Stimulated activated CD4-positive, alpha-beta T cell treated with anti-CD3 and anti-CD28 coated beads, TNF-alpha, amount 100 ng/mL, for 1 hour (primary cell): ENCODE measurements at places on chromosomes 13 and 19.
A peak's percentile ranks its signal among the peaks of the same experiment; 100 is the strongest.

DNA sequence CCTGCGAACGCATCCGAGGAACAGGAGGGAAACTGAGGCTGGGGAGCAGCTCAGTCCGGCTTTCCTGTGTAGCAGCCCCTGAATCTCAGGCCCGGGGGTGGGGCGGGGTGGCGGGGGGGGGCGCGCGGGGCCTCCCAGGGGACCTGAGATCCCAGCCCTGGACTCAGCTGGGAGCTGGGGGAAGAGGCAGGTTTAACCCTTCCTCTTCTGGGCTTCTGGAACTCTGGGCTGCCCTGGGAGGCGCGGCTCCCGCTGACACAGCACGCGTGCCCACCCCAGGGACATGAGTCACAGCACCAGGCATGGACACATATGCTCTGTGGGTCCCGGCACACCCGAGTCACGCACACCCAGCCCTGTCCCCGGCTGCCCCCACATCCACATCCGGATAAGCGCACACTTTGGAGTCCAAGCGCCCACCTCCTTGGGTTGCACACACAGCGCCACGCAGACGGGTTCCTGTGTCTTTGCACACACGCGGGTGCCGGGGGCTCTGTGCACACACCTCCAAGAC lies 3.5 kb upstream of the CIRBP start:
- no peak for DNase-seq

- DNase-seq = peak; percentile 50
Measured at GRCh38 chr19:13849991-13850909, 26.7 kb upstream of the NANOS3 start.

GRCh38 chr13:51240958-51241357 lies 18.8 kb downstream of the FAM124A start:
- no peak for DNase-seq

DNA sequence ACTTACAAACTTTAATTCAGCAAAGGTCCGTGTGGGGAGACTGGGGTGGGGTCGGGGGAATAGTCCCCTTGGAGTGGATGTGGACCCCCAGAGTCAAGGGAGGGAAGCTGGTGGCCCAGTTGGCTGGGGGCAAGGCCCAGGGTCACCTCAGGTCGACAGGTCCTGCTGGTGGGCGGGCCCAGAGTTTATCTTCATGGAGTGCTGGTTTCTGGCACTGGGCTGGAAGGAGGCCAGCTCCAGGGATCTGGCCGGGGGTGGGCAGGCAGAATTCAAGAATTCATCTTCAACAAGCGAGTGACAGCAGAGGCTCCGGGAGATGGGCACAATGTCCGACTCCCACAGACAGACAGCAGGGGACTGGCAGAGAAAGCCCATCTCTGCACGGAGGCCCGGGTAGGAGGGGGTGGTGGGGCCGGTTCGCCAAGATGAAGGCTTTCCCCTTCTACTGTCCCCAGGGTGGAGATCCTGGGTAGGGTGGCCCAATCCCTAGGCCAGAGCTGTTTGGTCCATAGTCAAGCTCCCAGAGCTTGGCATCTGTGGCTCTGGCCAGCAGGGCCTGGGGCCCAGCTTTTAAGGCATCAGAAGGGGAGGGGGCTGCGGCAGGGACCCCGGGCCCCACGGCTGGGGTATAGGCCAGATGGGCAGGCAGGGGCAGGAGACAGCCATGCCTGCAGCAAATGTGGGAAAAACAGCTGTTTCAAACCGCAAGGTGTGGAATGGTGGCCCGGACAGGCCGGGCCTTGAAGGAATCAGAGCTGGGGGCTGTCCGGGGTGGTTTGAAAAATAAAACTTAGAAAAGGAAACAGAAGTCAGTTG lies 622 bp upstream of the FDX2 start:
- DNase-seq = no peak

DNA sequence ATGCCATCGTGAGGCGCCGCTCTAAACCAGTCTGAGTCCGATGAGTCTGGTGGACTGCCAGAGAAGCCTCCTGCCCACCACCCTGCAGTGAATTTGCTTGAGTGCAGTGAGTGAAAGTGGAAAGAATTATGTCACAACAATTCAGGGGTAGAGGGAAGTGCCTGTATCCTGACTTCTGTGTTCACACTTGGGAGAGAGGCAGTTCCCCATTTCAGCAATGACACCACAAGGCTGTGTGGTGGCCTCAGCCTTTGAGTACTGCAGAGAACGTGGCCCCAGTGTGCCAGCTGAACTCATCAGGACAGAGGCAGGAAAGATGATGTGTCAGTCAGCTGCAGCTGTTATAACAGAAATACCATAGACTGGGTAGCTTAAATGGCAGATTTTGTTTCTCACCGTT lies 155.6 kb downstream of the COG6 start:
- DNase-seq = no peak

DNA sequence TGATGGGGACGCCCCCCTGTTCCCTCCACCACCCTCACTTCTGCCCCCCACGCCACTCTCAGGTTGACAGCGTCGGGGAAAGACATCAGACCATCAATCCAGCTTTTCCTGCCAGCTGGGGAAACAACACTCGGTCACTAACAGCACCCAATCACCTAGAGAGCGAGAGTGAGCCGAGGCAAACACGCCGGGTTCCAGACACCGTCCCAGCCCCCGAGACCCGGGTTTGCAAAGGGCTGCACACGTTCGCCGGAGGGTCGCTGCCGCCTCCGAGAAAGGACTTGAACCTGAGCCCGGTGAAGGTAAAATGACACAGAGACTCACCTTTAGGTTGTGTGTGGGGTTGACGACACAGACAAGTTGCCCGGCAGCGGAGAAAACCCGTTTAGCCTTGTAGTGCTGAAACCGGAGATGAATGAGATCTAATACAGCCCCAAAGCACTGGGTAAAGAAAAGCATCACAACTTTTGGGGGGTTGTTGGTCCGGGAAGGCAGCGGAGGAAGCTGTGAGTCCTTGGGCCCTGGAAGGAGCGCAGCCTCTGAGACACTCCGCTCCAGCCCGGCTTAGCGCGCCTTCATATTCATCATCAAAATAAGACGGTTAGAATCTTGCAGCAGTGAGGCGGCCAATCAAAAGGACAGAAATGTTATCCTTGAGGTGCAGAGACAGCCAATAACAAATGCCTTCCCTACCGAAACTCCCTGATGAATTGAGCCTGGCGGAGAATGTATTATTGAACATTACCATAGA lies at the start of gene SIAH3:
SIAH3 (minus strand) TSS at position 583 of the 751 bp plus-strand sequence; CDS start at position 459, 124 bp downstream.
- DNase-seq = no peak

DNA sequence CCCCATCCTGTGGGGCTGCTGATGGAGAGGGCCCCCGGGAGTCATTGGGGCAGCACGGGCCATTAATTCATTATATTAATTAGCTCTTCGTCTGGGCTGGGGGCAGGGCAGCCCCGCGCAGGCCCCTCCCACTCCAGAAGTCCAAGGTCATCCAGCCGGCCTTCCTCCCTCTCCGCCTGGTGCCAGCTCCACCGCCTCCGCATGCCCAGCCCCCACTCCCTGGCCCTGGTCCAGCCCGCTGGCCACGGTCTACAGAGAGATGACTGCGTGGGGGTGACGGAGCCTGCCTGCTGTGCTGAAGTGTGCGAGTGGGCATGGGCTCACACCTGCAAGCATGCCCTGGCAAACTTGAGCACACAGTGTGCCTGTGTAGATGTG lies 8.8 kb downstream of the IGLON5 start:
- no peak for DNase-seq

DNA sequence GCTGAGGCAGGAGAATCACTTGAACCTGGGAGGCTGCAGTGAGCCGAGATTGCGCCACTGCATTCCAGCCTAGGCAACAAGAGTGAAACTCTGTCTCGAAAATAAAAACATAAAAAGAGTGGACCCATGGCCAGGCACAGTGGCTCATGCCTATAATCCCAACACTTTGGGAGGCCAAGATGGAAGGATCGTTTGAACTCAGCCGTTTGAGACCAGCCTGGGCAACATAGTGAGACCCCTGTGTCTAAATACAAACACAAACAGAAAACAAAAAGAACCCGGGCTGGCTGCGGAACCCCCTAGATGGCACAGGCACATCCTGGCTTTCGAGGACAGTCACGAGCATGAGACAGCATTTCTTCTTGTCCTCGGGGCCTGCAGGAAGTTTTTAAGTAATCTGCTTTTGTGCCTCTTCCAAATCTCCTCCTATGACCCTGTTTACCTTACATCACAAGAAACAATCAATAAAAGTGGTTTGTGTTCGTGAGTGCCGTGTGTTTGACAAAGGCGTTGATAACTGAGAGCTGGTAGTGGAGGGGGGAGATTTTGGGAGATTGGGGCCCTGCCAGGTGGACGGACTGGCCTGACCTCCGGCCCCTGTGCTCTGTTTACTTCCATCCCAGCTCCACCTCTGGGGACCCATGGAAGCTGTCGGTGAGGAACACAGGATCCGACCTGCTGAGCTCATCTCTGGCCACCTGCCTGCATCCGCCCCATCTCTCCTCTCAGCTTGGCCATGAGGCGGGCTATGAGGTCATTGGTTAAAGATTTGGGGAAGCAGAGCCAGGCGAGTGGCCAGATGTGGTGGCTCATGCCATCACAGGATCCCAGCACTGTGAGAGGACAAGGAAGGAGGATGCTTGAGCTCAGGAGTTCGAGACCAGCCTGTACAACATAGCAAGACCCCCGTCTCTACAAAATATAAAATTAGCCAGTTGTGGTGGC lies 5.9 kb upstream of the GDF15 start:
- DNase-seq = no peak

DNA sequence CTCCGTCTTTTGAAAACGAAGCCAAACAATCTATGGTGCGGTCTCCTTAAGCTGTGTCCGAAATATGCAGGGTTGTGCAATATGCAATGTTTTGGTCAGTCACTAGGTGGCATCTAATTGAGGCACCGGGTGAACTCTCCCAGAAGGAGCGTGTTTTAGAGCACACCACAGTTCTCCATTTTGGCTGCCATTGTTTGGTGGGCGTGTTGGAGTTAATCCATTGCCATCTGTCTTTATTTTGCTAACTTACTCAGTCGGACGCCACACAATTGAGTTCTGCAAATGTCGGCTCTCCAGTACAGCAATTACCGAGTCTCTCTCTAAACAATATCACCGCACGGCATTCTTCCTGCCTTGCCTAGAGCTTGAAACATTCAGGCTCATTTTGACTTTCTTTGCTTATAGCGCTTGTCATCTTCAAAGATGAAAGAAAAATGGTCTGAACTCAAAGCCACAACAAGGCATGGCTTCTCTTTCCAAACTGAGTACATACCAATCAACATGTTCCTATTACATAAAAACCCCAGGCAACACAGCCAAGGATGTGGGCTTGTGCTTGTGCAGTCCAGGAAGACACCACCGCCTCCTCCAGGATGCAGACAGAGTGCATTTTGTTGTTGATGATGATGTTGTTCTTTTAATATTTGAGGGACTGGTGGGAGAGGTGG lies 182.0 kb upstream of the SERP2 start:
- DNase-seq = no peak

DNA sequence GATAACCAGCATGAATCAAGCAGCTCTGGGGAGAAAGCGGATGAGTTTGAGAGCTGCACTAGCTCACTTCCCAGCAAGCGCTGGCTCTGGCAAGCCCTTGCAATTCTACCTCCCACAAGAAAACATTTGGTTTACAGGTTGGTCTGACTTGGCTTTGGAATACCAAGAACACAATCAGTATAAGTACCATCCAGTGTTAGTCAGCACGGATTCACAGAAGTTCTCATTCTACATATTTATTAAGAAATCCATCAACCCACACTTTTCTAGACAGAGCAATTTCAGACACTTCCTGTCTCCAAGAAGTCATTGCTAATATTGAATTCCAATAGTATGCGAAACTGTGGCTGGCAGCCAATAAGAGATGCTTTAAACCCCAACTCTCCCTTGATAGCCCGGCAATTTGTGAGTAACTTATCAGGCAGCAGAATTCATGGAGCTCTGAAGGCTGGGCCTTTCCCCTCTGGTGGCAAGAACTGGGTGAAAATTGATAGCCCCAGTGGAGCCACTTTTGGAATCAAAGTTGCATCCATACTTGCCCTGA lies 59.4 kb upstream of the WASF3 start:
- DNase-seq = no peak

- no peak for DNase-seq
Measured at GRCh38 chr13:43391036-43391435, 367.6 kb downstream of the DNAJC15 start.

DNA sequence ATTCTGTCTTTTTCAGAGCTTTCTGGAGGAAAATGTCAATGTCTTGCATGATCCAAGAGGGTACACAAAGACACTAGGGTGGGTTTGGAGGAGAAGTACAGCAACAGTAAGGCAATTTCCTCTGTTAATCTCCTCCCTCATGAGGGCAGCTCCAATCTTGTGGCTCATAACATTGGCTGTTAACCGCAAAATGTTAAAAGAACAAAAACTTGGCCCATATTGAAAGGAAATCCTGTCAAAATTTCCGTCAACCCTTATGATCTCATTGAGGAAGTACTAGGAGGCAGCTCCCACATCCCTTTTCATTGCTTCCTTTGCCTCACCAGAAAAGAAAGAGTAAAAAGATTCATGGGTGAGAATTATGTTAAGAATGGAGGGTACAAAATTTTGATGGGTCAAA lies 11.6 kb downstream of the OXGR1 start:
- DNase-seq = no peak

GRCh38 chr13:24985896-24986295 lies 110.0 kb upstream of the PABPC3 start:
- DNase-seq = no peak
